ENCODE measurements at places on chromosomes 1 and 21.

GRCh38 chr1:207459008-207459407, 4.9 kb downstream of the CR2 start:
- DNase-seq, result no peak

DNA sequence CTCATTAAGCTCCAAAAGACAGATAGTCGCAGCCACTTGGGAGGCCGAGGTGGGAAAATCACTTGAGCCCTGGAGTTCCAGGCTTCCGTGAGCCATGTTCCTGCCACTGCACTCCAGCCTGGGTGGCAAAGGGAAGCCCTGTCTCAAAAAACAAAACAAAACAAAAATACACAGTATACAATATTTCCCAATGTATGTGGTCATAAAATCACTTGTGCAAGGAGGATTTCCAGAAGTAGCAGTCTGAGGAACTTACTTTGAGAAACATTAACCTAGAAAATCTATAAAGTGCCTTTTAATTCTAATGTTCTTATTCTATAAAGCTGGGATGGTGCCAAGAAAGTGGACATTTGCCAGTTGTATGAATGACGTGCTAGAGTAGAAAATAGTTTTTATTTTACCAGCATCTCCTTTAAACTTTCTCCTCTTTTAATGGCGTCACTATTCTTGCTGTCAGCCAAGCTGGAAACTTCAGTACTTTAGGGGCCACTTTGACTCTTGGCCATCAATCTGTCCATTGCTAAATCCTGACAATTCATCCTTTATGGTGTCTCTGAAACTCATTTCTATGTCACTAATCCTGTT, 22.5 kb downstream of the FAM177B start:
- no peak for DNase-seq

GRCh38 chr21:25234857-25235801, 372.2 kb downstream of the MRPL39 start:
- DNase-seq, result no peak

DNA sequence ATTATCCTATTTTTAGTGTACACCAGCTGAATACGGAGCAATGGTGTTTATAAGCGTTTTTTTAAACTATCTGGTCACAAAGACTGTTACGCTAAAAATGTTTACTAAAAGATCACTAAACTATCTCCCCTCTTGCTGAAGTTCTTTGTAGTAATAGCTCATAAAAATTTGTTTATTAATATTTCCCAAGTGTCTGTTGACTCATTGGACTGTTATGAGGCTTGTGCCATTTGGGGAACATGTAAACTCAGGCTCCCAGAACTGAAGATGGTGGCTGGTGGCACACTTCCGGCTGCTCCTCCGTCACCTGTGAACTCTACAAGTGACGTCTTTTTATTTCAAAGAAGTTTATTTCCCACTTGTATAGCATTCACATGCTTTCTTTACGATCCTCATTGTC, 46.3 kb downstream of the AIDA start:
- no peak for DNase-seq

DNA sequence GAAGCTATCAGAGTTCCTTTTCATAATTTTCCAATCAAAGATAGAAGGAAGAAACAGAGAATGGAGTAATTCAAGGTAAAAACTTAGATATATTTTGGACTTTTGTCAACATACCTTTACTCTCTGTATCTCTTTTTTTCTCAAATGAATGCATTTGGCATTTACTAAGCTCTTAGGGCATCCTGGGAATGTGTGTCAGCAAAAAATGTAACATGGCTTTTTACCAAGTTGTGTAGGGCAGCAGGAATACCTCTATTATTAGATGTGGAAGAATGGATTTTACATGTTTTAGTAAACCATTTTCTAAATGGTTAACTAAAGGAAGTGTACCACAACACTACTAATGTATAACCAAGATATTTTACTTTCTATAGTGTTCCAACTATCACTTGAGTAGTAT, 4.2 kb upstream of the COL11A1 start:
- no peak for DNase-seq

DNA sequence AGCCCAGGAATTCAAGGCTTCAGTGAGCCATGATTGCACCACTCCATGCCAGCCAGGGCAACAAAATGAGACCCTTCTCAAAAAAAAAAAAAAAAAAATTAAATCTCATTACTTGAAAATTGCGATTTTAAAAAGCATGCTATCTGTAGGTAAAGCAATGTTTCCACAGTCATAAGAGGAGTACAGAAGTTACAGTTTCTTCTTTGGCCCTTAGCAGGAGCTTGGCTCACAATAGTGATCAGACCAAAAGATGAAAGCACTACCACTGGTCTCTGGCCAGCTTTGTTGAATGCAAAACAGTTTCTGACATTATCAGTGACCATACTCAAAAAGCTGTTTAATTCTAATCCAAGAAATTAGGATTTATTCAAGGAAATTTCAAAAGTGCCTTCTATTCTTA, 31.2 kb downstream of the VAV3 start:
- DNase-seq, result no peak

DNA sequence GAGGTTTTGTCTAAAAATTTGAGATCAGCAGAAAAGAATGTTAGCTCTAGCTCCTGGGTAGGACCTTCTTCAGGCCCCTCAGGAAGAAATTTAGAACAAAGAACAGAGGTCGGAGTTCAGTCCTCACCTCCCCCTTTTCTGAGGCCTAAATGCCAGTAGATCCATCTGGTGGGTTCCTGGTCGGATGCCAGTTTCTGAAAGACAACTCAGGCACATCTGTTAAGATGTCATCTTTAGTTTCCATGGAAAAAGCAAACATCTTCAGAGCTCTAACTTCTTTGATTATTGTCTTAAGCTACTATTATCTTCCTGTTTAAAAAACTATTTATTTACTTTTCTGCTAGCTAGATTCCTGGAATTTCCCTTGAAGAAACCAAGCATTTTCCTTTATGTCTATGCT, 37.1 kb upstream of the USP25 start:
- DNase-seq, result no peak

DNA sequence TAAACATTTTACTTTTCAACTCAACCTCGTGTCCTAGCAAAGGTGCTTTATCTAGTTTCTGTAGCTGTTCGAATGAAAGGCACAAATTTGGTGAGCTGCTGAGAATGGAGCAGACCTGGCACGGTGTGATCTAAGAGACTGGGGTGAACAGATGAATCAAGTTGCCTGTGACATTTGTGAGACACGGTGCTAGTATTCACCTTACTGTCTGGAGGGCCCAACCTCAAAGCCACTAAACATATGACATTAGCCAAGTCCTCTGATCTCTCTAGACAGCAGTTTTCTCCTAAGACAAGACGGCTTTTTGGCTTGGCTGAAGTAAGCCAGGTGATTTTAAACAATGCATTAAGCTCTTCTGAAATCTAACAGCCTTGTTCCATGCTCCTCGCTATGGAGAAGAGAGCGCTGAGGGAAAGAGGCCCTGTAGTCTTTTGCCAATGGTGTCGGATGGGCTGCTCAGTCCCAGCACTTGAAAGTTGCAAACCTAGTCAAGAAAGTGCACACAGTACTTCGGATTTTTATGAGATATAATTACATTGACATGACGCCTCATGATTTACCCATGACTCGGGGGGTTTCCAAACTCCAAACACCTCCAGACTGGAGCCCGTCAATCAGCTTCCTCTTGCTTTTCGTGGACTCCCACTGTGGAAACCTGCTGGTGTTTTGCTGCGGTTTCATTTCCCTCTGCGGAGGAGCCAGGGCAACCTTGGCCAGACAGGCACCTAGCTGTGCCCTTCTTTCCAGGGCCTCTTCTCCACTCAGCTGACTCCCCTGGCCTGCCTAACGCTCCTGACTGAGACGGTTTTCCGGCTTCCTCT, 794 bp upstream of the TOR3A start:
- peak; percentile 16 for DNase-seq

GRCh38 chr1:230226007-230226800, 159.2 kb downstream of the GALNT2 start:
- no peak for DNase-seq

DNA sequence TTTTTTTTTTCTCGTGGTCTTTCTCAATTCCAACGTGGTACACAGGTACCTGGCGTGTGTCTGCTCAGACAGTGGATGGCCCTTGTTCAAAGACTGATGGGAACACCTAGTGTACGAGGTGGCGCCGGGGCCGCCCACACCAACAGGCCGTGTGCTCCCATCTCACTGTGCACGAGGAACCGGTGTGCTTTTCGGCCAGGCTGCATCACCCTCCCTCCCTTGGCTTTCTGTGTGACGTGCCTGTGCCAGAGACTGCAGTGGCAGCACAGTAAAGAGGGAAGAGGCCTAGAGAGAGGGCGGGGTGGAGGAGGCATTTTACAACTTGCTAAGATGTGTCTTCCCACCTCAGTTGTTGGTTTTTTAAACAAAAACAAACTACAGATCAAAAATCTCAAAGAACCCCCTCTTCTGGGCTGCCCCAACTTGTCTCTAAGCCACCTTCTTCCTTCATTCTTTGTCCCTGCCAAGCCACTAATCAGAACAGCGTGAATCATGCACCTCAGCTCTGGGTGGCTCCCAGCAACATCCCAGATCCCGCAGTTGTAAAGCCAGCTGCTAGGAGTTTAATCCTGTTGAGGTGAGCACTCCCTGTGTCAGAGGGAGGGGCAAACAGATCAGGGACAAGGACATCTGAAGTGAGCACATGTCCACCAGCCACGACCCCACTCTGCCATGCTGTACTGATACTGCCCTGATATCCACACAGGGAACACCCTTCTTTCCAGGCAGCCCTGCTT, 20.7 kb downstream of the IRF2BP2 start:
- no peak for DNase-seq

DNA sequence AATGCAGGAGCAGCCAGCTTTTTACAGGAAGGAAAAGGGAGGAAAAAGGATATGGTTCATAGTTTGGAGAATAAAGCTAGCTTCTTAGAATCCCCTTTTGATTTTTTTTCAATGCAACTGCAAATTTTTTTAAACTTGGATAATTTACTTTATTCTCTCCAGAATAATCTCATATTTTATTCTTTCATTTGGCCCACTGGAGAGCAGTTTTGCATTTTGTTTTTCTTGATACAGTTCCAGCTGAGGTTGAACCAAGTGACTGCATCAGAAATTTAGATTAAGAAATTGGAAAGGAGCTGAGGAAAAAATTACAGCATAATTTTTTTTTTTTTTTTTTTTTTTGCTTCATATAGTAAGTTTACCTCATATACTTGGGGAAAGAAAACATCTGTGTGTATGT, 22.8 kb downstream of the GABPA start:
- DNase-seq, result no peak

DNA sequence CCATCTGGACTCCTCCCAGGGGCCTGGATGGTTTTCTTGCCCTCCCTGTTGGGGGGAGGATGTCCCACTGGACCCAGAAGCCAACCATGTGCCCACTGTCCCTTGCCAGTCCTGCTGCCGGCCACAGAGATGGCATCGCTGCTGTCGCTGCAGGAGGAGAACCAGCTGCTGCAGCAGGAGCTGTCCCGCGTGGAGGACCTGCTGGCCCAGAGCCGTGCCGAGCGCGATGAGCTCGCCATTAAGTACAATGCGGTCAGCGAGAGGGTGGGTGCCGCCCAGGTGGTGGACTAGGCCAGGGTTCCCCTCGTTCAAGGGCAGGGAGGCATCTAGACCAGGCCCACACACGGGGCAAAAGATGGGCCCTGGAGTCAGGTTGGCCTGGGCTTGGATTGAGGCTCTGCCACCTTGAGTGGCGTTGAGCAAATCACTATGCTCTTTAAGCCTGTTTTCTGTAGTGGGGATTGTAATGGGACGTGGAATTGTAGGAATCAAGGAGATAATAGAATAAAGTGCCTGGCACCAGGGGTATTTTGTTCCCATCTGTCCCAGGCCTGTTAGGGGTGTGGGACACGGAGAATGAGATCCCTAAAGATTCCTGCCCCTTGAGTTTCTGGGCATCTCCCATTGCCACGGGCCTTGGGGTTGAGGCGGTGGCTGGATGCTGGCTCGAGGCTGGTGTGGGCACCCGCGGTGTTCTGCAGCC, 2.6 kb downstream of the CROCC start:
- no peak for DNase-seq

- no peak for DNase-seq
Measured at GRCh38 chr1:62977366-62977765, 193.4 kb downstream of the ATG4C start.

DNA sequence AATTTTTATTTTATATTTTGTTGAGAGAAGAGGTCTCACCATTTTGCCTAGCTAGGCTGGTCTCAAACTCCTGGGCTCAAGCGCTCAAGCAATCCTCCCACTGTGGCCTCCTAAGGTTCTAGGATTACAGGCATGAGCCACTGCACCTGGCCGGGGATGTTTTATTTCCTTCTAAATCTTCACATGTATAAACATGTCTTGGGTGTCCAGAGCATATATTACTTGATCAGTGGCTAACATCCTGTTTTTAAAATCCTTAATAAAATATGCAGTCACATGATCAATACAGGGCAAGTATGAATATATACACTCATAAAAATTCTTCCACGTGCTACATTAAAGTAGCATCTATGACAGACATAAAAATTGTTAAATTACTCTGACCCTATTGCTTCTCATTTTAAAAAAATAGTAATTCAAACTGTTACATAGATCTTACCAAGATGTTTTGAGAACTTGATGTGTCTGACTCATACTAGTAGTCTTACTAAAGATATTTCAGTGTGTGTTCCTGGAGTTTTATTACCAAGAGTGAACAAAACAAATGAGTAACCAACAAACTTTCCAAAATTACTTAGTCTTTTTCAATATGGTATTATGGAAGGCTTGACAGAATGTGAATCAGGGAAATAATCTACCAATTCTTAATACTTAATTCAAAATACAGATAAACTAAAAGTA, 222.5 kb downstream of the SLC45A1 start:
- DNase-seq, result no peak

- DNase-seq, result no peak
Measured at GRCh38 chr1:224617410-224618355, 1.6 kb downstream of the CNIH3 start.

DNA sequence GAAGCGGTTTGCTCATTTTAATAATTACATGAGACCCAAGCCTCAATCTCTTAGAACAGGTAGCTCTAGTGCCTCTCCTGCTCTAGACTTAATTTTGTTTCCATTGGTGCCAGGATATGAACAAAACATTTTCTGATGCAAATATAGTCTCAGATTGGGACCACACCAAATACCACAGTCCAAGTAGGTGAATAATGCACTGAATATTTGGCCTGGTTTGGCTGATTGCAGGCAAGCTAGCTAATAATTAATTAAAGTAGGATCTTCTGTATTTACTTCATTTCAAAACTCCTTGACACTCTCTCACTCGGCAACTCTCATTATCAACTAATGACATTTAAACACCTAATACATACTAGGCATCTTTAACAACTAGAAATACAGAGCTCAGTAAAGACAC, 219.6 kb downstream of the LTN1 start:
- DNase-seq, result no peak

GRCh38 chr21:33026878-33027400, 1.2 kb downstream of the OLIG2 start:
- DNase-seq, result peak; percentile 12

GRCh38 chr21:34187935-34188334, 114.6 kb downstream of the MRPS6 start:
- no peak for DNase-seq

DNA sequence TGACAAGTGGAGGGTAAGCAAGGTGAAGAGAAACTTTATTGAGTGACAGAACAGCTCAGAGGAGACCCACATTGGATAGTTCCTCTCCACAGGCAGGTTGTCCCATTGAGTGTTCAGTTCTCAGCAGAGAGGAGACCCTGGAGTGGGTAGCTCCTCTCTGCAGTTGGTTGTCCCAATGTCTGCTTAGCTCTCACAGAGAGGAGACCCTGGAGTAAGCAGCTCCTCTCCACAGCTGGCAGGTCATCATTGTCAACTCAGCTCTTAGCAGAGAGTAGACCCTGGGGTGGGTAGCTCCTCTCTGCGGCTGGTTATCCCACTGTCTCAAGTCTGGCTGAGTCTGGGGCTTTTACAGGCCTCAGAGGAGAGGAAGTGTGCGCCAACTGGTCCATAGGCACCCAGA, 6.0 kb upstream of the CHD1L start:
- no peak for DNase-seq

All from activated naive CD8-positive, alpha-beta T cell treated with anti-CD3 and anti-CD28 coated beads, Interleukin-2, amount 50 U/mL, for 24 hours (primary cell).